ENCODE measurements at places on chromosomes 5 and 9. TPM values are rescaled to one million over a fixed set of nuclear protein-coding genes. Genes with fewer than 3 reads are reported as not detected.
A peak's percentile ranks its signal among the peaks of the same experiment; 100 is the strongest.

The SMIM33 gene
- not detected for total RNA-seq

The ENHO gene
- 1.0 TPM for total RNA-seq

- H3K4me1 ChIP-seq, result peaks cover 55% of the 10 kb centered on the region
- no peak for DNase-seq
- no peaks in the 10 kb centered on the region for H3K27me3 ChIP-seq
- H3K27ac ChIP-seq, result peak overlapping the region; percentile 88
These were observed 14.3 kb upstream of the ANXA1 start for GRCh38 chr9:73137286-73137899.

- H3K4me1 ChIP-seq, result peaks cover 20% of the 10 kb centered on the region
- H3K27me3 ChIP-seq, result peaks cover 86% of the 10 kb centered on the region
- no peak for DNase-seq
- no peaks in the 10 kb centered on the region for H3K36me3 ChIP-seq
These were observed 13.8 kb upstream of the LHX2 start for GRCh38 chr9:123997665-123998277.

DNA sequence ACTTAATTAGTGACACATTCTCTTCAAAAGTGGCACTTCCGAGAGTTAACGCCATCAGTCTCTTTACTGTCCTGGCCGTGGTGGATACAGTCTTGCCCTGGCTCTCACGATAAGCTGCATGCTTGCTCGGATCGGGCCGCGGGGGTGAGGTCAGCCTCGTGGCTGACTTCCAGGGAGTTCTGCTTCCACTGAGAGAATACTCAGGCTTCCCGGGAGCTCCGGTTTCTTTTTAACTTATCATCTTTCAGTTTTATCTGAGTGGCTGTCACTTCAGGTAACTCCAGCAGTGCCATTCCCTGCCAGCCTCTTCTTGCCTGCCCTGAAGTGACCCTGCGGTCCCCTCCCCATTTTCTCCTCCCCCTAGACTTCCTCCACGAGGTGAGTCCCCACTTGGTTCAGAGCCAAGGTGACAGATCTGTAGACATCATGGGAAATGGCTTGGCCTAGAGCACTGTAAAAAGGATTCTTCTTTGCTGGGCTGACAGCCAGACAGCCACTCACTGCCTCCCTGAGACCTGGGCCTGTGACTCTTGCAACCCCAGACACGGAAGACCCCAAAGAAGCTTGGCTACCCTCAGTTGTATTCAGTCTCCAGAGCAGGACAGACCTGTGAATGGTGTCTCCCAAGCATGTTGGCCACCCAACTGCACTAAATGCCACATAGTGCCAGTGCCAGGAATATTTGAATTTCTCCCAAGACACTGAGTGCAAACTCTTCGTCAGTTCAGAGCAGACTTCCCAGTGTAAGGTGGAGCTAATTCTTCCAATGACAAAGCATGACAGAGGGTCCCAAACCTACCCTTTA lies 95.1 kb downstream of the DAPK1 start:
- H3K4me3 ChIP-seq, result peak overlapping the region; percentile 17
- H3K36me3 ChIP-seq, result no peaks in the 10 kb centered on the region
- peak overlapping the region; percentile 96 for H3K27ac ChIP-seq
- no peaks in the 10 kb centered on the region for H3K27me3 ChIP-seq

DNA sequence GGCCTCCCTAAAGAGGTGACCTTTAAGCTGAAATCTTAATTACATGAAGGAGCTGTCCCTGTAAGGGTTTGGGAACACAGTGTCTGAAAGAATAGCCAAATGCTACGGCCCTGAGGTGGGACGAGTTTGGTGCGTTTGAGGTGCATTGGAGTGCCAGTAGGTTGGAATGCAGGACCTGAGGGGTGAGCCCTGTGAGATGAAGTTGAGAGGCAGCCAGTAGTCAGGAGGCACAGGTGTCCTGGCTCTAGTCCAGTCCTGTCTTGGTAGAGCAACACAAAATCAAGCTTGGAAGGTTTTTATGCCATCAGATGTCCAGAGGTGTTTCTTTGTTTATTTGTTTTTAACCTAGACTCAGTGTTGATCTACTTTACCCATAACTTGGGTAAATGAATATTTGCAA lies 108.5 kb downstream of the ARHGAP26 start:
- peaks cover 1% of the 10 kb centered on the region for H3K4me1 ChIP-seq
- H3K27me3 ChIP-seq, result no peaks in the 10 kb centered on the region
- H3K27ac ChIP-seq, result no peak overlapping the region
- no peaks in the 10 kb centered on the region for H3K36me3 ChIP-seq
- H3K4me3 ChIP-seq, result no peak overlapping the region
- DNase-seq, result no peak

Measured in mesothelial cell of epicardium (in vitro differentiated cells).